ENCODE measurements at places on chromosomes 11 and 22.

- DNase-seq: no peak
Observed at GRCh38 chr22:44609400-44609988, 92.5 kb upstream of the PRR5 start.

DNA sequence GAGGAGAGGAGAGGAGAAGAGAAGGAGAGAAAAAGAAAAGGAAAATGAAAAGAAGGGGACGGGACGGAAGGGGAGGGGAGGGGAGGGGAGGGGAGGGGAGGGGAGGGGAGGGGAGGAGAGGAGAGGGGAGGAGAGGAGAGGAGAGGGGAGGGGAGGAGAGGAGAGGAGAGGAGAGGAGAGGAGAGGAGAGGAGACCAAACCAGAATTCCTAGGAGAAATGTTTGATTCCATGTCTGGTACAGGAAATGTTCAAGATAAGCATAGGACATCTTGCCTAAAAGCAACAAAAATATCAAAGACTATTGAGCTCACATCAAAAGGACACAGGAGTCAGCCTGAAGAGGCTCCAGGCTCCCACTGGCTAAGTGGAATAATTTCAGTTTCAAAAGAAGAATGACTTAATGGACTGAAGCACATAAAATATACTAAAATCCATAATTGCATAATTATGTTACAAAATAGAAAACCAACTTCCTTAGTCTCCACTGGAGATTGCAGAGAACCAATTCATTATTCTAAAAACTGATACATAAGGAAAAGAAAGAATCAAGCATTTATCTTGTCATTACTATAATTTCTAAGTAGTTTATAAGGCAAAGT is 101.1 kb upstream of the APOA1 start:
- no peak for DNase-seq

DNA sequence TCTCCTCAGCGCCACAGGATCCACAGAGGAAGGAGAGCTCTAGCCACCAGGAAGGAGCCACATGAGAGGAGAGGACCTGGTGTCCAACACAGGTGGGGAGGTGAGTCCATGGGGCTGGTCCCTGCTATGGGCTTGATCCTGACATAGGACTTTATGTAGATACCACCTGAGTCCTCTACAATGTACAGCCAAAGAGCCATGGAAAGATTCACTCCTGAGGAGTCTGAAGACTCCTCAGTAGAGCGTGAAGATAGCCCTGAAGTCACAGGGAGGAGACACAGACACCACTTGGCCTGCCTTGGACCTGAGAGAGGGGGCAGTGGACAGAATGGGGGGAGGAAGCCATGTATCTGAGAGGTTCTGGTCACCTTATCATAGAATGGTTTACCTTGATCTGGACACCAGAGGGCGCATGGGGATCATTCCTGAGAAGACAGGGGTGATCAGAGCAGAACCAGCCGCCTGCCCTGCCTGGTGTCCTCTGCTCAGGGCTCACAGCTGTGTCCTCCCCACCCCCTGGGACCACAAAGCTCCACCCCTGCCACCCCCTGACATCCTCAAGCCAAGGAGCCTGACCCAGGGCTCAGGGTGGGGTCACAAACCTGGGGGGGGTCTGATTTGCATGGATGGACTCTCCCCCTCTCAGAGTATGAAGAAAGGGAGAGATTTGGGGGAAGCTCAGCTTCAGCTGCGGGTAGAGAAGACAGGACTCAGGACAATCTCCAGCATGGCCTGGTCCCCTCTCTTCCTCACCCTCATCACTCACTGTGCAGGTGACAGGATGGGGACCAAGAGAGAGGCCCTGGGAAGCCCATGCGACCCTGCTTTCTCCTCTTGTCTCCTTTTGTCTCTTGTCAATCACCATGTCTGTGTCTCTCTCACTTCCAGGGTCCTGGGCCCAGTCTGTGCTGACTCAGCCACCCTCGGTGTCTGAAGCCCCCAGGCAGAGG is 77.0 kb downstream of the ZNF280B start:
- DNase-seq: peak; percentile 60

GRCh38 chr11:34182921-34183685 is 77.7 kb downstream of the NAT10 start:
- no peak for DNase-seq

- no peak for DNase-seq
Observed at GRCh38 chr11:71209181-71209580, 43.2 kb downstream of the SHANK2 start.

- no peak for DNase-seq
Observed at GRCh38 chr11:61975638-61976419, 8.4 kb upstream of the FTH1 start.

- no peak for DNase-seq
Observed at GRCh38 chr11:10943968-10944367, 86.1 kb upstream of the ZBED5 start.

GRCh38 chr22:44286646-44287045 is 26.1 kb downstream of the SHISAL1 start:
- no peak for DNase-seq

DNA sequence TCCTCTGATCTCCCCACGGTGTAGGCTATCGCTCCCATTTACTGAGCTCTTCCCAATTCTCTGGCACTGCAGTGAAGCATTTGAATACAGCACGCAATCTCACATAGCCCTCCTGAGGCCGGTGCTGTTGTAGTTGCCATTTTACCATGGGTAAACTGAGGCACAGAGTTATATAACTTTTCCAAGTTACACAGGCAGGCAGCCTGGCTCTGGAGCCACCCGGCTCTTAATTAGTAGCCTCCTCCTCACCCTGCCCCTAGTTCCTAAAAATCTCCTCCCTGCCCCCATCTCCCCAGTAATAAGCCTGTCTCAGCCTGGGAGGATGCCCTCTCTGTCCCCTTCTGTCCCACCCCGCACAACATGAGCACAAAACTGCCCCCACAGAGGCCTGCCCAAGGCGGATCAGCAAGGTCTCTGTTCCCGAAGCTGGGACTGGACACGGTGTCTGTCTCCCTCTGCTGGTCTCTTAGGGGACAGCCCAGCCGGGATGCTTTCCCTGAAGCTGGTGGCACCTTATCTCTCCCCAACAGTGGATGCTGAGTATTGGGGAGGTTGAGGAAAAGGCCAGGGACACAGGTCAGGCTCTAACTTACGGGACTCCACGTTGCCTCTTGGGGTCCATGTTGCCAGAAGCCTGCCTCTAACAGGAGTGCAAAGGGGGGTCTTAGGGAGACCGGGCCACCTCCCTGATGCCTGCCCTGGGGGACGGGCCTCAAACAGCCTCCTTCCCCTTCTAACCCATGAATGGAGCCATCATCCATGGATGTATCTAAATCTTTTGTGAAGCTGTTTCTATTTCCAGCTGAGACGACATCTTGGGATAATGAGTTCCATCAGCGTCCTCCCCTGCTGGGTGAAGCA is 9.1 kb upstream of the CLCF1 start:
- DNase-seq: peak; percentile 75

- peak; percentile 76 for DNase-seq
Observed at GRCh38 chr11:123246749-123247495, 51.9 kb upstream of the CLMP start.

DNA sequence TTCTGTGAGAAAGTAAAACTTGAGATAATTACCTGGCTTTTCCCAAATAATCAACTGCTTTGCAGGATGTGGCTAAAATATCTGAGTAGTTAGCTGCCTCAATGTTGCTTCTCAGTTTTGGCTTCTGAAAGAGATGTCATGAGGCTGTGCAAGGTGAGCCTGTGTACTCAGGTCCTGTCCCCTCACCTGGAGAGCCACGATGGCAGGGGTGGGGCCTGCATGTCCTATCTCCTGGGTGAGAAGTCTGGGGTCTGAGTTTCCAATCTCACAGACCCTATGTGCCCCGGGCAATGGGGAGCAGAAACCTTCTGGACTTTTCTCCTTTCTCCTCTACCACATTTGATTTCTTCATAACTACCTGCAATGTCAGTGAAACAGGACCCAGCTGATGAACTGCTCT is 338.6 kb upstream of the B3GAT1 start:
- no peak for DNase-seq

DNA sequence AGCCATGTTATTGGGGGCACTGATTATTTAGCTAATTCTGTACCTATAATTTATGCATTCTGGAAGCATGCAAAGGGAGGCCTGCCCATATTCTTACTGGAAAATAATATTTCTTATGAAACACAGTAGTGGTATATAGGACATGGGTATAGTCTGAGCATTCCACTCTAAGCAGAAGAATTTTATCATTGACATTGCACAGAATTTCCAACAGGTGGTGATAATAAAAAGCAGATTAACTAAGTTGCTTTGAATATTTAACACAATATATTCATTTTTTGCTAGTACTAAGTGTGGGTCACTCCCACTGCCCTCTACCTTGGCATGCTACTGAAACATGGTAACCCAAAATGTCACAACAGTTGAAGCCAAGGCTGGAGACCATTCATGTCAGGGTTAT is 728.8 kb upstream of the FAT3 start:
- no peak for DNase-seq

DNA sequence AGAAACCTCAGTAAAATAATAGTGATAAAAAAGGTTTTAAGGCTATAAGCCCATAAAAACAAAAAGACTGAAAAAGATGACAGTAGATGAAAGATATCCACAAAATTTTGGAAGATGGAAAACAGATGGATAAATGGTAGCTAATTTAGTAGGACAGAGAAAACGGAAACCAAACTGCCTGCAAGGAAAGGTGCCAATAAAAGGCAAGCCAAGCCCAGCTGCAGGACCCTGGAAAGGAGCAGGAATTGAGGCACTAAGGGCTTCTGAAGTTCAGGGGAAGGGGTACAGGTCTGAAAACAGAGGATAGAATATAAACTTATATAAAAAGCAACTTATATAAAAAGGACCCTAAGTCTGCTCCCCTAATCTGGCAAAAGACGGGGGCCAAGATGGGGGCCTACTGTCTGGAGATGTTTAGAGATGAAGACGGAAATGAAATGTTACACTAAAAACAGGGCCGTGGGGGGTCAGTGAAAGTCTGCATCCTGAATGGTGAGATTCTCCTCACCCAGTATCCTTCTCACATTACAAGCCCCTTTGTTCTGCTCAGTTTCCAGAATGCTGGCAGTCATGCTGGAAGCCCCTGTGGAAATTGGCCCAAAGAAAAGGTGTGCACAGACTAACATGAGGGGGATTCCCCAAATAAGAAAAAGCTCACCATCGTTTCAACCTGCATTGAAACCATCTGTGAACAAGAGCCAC is 269.3 kb upstream of the PITPNB start:
- DNase-seq: no peak

DNA sequence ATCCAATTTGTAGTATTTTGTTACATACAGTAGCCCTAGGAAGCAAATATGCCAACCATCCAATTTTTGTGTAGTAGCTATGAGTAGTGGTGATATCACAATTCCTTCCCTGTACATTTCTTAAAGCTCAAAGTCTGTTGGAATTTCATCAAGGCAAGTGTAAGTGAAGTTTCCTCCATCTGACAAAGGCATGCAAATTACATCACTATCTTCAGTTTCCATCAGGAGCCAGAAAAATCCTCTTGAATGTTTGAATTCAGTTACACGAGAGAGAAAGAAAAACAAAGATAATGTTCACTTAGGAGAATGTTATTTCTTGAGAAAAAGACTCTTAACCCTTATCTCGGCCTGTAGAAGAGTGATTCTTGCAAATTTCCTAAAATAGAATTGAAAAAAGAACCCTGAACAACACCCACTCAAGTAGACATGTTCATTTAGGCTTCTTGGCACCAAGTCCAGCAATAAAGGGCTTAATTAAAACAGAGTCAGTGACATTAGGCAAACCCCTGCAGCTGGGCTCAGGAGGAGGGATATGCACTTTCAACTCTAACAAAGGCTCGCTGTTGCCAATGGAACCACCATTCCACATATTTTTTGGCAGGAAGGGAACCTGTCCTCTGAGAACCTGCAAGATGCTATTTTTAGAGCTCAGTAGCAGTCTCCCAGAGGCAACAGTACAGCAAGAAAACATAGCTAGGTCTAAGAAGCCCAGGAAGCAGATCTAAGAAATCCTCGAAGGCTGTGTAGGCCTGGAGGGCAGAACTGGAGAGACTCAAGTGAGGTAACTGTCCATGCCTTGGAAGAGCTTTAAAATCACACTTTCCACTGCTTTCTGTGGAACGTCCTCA is 144.6 kb downstream of the CCDC81 start:
- no peak for DNase-seq

DNA sequence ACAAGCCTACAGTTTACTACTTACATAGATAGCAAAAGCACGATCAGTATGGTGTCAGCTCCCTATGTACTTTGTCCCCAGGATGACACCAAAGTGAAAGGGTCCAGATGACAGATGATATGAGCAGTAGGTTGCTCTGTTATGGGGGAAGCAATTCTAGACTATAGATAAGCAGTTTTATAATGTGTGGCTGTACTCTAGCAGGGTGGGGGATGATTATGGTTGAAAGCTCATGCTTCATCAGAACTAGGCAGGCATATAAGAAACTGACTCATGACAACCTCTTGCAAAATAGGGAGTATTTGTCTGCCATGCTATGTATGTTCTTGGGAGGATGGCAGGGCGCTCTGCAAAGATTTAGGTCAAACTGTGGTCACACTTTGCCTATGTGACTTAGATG is 158.2 kb upstream of the ZBED5 start:
- no peak for DNase-seq

DNA sequence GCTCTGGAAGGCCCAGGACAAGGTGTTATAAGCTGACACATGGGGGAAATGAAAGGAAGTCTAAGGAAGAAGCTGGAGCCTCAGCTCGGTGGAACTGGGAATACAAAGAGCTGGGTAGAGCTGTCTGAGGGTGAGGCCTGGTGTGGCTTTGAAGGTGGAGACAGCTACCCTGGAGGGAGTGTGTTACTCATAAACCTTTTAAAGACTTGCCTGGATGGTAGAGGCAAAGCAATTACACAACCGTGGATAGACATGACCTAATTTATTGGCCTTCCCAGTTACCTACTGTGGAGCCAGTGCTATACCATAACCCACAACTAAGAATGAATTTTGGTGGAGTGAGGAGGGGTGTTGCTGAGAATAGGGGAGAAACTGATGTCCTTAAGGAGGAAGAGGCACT is 22.6 kb downstream of the EXPH5 start:
- DNase-seq: no peak

GRCh38 chr11:47979378-47980087 is 826 bp upstream of the PTPRJ start:
- DNase-seq: no peak

- no peak for DNase-seq
Observed at GRCh38 chr11:115784796-115785521, 280.7 kb upstream of the CADM1 start.

DNA sequence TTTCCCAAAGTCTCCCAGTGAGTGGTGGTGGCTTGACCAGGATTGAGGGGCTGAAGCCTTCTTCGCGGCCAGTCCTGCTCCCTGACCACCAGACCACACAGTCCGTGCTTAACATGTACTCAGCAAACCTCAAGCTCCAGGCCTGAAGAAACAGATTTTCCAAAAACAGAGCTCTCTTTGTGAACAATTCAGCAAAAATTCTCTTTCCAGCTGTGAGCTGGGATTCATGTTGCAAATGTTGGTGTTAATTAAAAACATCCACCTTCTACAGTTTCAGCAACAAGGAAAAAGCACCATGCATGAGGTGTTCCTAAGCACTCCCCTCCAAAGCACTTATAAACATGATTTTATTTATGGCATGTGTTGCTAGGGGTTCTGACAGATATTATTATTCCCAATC is 129.5 kb downstream of the ETS1 start:
- no peak for DNase-seq

GRCh38 chr11:100442017-100442416 is 245.1 kb upstream of the ARHGAP42 start:
- DNase-seq: no peak

Measured in stimulated activated CD4-positive, alpha-beta T cell treated with anti-CD3 and anti-CD28 coated beads, Interleukin-4, amount 100 ng/mL, for 48 hours (primary cell).